ENCODE measurements at places on chromosomes 2 and 18.

DNA sequence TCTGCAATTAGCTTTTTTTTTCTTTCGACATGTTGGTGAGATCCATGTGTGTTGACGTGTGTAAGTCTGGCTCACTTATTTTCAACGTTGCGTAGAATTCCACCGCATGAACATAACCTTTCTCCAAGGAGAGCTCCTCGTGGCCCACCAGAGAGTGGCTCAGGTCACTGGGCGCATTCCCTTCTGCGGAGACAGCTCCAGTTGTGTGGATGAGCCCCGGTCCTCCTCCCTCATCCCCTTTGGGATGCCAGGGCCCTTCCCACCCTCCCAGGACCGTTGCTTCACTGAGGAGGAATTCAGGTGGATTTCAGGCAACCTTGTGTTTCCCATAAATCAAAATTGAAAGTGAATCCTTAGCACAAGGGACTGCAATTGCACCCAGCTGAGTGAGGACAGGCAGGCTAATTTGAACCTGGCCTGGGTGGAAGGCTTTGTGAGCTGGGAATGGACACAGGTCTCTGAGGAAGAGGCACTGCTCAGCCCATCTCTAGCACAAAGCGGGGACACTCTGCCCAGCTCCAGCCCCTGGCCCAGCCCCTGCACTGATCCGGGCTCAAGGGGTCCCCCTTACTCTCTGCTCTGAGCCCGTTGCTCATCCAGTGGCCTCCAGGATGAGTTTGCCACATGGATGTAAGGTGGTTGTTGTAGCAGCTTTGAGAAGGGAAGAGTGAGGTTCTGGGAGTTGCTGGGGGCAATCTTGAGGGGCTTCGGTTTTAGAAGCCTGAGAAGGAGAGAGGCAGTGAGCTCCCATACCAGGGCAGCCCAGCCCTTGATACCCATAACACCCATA lies 57.8 kb upstream of the HAAO start:
- no peak for DNase-seq

- no peak for DNase-seq
Measured at GRCh38 chr18:40984856-40985255, 970.2 kb upstream of the PIK3C3 start.

DNA sequence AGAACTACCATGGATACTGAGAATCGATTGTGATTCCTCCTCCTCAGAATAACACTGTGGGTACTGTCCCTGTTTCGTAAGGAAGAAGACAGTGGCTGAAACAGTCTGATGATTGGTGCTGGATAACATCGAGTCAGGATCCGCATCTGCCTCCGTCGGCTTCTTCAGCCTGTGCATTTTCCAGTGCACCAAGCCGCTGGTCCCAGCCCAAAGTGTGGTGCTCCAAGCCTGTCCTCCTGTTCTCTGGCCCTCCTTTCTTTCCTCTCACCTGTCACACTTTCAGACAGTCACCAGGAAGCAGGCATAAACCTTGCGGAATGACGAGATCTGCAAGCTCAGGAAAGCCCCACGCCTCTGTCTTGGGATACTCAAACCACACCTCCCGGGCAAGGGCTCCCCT lies 30.6 kb downstream of the PTGR3 start:
- no peak for DNase-seq

GRCh38 chr2:48157150-48157549 lies 250.9 kb upstream of the FBXO11 start:
- no peak for DNase-seq

DNA sequence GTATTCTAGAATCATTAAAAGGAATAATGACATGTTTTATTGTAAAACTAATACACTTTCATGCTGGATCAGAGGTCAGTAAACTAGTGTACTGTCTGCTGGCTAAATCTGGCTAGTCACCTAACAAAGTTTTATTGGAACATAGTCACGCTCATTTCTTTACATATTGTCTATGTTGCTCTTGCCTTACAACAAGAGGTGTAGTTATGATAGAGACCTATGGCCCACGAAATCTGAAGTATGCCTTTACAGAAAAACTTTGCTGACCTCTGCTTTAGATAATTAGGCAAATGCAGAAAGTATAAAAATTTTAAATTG lies 29.9 kb upstream of the SCYGR2 start:
- DNase-seq, result no peak

GRCh38 chr2:149559341-149560068 lies 28.1 kb downstream of the MMADHC start:
- DNase-seq, result no peak

DNA sequence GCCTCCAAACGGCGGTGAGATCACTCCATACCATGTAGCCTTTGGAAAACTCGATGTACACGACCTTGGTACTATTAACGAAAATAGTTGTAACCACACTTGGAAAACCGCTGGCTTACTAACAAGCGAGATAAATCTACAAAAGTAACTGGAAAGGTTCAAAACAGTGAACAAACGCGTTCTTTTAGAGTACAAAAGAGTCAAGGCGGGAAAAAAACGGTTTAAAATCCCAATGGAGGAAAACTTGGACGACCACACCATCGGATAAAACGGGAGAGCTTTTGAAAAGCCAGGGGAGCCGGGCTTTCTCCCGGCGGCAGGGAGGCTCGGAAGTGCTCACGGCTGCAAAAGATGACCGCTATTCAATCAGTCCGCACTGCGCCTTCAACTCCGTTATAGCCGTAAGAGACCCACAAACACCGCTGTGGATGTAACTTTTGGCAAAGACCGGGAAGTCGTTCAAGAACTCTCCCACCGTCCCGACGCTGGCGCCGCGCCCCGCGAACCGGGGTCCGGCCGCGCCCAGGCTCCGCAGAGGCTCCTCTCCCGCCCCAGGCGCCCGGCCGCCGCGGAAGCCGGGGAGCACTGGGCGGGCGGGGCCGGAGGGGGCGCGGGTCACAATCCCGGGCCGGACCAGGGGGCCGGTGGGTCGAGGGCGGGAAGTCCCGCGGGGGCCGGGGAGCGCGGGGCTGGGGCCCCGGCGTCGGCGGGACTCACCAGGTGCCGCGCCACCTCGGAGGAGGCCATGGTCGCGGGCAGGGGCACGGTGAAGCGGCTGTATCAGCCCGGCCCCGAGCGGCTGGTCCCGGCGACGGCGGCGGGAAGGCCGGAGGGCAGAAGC lies 465 bp downstream of the SEPTIN10 start:
- DNase-seq, result no peak

GRCh38 chr18:65326805-65327204 lies 424.0 kb upstream of the CDH7 start:
- no peak for DNase-seq

DNA sequence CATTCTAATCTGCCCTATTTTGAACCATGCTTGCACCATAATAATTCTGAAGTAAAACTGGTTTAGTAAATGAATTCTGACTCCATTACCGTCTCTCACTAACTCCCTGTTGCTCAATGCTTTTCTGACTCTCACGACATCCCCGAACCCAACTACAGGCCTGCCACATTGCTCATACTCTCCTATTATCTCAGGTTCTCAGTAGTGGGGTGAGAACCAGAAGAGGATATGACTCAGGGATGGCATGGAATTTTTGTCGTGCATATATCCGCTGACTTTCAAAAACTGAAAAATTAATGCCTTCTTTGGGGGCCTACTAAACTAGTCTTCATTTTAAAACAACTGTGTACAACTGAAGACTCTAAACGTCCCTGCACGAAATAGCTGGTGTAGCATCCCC lies 34.3 kb downstream of the NETO1 start:
- no peak for DNase-seq

DNA sequence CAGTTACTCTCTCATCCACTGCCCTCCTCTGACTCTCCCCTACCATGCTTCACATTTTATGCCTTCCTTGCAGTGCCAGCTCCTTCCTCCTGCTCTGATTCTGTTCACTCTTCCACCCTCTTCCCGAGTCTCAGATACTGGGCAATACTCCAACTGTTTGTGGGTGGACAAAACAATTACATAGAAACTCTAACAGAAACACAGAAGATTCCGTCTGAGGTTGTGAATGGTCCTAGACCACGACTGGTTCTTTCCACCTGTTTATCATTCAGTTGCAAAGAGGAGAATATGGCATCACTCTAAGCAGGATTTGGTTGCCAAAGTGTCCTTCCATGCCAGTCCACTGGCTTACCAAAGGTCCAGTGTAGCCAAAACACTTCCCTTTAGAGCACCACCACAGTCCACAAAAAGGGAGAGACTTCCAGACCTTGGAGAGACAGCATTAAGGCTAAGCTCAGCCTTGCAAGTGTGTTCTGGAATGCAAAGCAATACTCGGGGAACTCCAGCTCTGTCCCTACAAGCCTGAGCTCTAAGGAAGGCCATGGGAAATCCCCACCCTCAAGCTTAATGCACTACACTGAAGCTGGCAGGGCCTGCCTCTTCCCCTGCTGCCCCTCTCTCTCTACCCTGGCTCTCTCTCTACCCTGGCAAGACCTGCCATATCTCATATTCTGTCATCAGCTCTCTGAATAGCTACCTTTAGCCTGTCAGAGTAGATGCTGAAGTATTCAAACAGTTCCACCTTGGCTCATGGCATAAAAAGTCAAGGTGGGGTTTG lies 33.6 kb upstream of the RND3 start:
- no peak for DNase-seq

DNA sequence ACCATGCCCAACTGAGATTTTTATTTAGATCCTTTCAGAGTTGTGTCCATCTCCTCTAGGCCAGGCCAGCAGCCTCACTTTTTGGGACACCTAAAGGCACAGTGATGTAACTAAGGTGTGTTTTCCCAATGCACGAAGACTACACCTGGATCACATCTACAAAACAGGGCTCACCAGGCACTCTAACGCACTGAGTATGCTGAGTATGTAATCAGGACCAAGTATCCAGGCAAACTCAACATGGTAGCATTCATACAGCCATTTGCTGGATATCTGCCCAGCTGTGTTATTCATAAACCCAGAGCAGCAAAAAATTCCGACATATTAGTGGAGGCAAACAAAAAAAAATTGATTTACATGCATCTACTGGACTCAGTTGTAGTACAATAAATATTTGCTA lies 33.8 kb downstream of the LPIN2 start:
- DNase-seq, result no peak

DNA sequence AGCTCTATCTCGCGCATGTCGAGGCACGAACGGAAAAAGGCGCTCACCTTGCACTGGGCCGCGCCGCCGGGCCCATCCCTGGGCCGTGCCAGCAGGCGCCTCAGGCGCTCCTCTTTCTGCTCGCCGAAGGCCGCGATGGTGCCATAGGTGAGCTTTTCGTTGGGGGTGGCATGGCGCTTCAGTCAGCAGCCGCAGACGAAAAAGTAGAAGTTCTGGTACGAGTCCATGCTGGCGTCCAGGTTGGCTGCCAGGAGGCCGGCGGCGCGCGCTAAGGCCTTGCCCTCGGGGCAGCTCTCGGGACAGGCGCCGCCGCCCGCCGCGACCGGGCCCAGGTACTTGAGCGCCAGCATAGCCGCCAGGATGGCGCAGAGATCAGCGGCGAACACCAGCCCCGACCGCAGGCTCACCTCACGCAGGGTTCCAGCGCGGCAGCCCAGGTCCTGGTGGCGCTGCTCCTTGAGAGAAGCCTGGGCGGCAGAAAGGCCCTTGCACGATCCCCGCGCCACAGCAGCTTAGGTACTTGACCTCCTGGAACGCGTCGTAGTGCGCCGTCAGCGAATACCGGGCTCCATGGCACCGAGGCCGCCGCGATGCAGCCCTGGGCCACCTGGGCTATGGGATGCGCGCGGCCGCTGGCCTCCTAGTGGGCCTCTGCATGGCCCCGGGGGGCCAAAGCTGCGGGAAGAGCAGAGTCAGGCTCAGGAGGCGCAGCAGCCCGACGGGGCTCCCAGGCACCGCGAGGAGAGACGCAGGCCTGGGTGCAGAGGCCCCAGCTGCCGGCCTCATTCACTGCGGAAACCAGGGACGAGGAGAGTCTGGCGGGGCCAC lies 12.8 kb downstream of the ALPG start:
- DNase-seq, result no peak

- DNase-seq, result no peak
Measured at GRCh38 chr2:240868286-240869108, at the start of gene AGXT. Gene AGXT (plus strand): TSS chr2:240868824. CDS start chr2:240868866, 42 bp downstream.

DNA sequence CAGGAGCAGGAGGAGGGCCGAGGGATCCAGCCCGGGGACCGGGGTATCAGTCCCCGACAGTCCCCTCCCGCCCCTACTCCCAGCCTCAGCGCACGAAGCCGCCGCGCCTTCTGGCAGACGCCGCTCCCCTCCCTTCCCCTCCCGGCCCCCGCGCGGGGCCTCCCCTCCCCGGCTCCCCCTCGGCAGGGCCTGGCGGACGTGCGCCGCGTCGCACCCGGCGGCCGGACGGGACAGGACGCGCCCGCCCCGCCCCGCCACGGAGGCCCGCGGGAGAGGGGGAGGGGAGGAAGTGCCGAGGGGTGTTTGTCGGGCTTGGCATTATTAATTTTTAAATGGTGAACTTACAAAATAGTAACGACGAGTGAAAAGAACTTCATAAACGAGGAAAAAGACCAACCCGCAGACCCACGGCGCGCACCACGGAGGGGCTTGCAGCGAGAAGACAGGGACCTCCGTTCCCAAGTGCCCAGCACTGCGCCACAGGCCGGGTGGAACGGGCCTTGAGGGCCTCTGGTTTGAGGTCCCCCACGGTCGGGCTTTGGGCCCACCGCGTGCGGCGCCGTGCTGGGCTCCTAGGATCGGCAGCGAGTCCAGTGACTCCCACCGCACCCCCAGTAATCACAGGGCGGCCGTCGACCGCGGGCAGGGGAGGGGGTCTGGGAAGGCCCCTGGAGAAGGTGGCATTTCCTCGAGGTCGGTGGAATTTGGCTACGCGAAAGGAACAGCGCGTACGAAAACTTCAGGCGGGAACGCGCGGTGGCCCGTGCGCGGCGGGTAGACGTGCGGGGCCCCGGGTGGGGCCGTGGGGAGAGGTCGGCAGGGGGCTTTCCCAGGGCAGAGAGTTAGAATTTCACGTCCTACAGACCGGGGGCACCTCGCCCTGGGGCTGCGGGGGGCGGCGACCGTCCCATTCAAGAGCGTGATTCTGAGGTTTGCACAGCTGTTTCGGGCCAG lies 954 bp upstream of the CTDSP1 start:
- no peak for DNase-seq

GRCh38 chr2:137202318-137202717 lies 437.0 kb downstream of the THSD7B start:
- DNase-seq, result no peak

GRCh38 chr2:231682603-231683291 lies 25.6 kb upstream of the PTMA start:
- DNase-seq, result no peak

DNA sequence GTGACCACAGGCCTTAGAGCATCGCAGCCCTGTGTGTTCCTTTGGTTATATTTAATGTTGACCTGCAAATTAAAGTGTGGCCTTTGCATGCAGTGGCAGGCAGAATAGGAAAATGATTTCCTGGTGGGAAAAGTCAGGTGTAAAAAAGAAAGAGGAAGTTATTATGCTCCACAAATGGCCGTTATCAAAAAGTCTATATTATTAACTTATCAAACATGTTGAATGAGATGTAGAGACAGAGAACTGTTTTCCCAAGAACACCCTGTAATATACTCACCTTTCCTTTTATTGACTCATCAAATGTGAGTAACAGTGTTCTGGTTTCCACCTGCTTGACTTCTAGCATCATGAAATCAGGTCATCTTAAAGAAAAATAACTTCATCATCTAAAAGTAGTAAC lies 35.3 kb downstream of the MEIS1 start:
- DNase-seq, result no peak

GRCh38 chr2:64606479-64607363 lies 47.0 kb downstream of the SERTAD2 start:
- DNase-seq, result peak; percentile 65

GRCh38 chr2:18910843-18911242 lies 321.5 kb upstream of the NT5C1B start:
- no peak for DNase-seq

GRCh38 chr2:54704688-54705605 lies 18.5 kb upstream of the EML6 start:
- no peak for DNase-seq

GRCh38 chr18:58572181-58572580 lies 56.7 kb downstream of the ALPK2 start:
- no peak for DNase-seq

All from activated T-cell treated with anti-CD3 and anti-CD28 coated beads for 4 hours (primary cell).